ENCODE measurements at places on chromosomes 3 and 15.
A peak's percentile ranks its signal among the peaks of the same experiment; 100 is the strongest.

- no peak for DNase-seq
These were observed 268.5 kb downstream of the SQOR start for GRCh38 chr15:45903283-45903682.

DNA sequence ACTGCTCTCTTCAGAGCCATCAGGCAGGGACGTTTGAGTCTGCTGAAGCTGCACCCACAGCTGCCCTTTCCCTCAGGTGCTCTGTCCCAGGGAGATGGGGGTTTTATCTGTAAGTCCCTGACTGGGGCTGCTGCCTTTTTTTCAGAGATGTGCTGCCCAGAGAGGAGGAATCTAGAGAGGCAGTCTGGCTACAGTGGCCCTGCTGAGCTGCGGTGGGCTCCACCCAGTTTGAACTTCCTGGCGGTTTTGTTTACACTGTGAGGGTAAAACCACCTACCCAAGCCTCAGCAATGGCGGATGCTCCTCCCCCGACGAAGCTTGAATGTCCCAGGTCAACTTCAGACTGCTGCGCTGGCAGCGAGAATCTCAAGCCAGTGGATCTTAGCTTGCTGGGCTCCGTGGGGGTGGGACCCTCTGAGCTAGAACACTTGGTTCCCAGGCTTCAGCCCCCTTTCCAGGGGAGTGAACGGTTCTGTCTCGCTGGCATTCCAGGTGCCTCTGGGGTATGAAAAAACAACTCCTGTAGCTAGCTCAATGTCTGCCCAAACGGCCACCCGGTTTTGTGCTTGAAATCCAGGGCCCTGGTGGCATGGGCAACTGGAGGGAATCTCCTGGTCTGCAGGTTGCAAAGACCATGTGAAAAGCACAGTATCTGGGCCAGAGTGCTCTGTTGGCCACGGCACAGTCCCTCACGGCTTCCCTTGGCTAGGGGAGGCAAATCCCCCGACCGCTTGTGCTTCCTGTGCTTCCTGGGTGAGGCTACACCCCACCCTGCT lies 21.1 kb upstream of the ST6GAL1 start:
- DNase-seq: no peak

- DNase-seq: no peak
These were observed 31.9 kb downstream of the PCCB start for GRCh38 chr3:136281966-136282520.

GRCh38 chr15:88987591-88987933 lies 74.4 kb upstream of the MFGE8 start:
- no peak for DNase-seq

GRCh38 chr15:60590935-60591495 lies 112.1 kb upstream of the ICE2 start:
- DNase-seq: peak; percentile 24

DNA sequence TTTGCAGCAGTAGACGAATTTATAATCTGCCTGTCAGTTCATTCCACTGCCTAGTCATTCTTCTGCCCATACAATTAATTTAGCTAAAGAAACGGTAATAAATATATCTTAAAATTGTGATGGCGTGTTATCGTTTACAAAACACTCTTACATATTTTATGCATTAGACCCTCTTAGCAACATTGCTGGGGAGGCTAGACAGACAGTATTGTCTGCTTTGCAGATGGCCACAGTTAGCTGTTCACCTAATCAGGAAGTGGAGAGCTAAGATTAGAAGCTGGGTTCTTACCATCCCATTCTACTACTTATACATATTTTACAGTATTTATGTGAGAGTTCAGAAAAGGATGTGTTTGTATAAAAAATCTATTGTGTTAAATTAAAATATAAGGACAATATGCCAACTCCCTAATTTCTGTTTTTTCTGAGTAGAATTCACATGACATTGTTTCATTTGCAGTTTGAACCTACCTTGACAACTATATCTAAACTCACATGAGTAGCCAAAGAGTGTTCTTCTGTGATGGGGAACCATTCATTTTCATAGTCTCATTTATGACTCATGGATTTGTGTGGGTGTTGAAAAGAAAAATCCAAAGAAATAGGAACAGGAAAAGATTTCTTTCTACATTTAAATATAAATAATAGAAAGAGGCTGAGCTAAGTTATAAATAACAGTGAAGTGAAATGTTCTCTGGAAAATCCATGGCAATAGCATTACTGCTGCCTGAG lies 41.7 kb upstream of the C3orf80 start:
- DNase-seq: peak; percentile 74

- DNase-seq: peak; percentile 95
These were observed 10.5 kb downstream of the ISG20 start for GRCh38 chr15:88649286-88649733.

- no peak for DNase-seq
These were observed 241.8 kb downstream of the ADAMTS17 start for GRCh38 chr15:100099976-100100375.

GRCh38 chr15:59140422-59141226 lies 35.7 kb downstream of the CCNB2 start:
- DNase-seq: no peak

- DNase-seq: peak; percentile 83
These were observed 315.1 kb upstream of the CBLB start for GRCh38 chr3:106183762-106184391.

DNA sequence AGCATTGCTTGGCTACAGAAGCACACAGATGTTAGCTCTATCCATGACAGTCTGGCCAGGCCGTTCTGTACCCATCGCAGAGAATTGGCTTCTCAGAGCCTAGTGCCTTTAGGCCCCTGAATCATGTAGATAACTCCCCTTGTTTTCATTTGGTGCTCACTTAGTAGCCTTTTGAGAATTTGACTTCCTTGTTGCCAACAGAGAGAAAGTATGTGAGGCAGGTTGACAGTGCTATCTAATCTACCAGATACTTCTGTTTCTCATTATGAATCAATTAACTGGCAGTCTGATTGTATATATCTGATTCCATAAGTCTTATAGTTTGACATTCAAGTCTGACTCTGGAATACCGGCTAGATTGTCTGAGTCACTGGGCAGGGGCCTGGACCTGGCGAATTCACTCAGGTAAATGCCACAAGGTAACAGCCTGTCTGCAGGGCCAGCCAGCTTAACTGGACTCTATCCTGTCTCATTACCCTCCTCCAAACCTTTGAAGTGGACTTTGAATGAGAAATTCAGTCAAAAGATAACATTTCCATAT lies 160.2 kb downstream of the GHSR start:
- DNase-seq: no peak

- no peak for DNase-seq
These were observed 22.6 kb downstream of the TGFBR2 start for GRCh38 chr3:30628901-30629590.

DNA sequence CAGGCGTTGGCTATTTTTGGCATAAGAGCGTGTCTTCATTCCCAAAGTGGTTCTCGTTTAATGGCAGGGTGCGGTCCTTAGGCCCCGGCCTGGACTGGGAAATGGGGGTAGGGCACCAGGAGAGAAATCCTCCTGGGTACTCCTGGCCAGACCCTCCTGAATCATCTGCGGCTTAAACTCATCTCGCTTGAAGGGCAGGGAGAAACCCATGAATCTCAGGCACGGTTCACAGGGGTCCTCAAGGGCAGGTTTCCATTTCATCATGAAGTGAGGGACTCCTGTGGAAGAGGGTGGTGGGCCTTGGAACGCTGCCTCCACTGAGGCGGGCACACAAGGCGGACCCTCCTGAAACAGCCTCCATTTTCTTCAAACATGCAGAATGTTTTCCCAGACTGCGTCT lies 48.4 kb downstream of the KLF13 start:
- no peak for DNase-seq

DNA sequence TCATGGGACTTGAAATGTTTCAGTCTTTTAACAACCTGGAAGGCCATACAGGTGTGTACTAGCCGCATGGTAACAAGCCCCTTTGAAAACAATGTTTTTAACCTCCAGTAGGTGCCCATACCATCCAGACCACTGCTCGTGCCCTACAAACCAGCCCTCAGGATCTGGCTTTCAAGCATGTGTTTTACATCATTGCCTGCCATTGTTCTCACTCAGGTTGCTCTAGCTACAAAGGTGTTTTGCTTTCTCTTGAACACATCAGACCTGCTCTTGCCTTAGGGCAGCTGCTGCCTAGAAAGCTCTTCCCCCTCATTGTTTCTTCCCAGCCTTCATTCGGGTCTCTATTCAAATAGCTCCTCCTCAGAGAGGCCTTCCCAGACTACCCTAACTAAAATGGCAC lies 32.3 kb upstream of the MAP3K13 start:
- no peak for DNase-seq

GRCh38 chr3:140972833-140973232 lies 31.2 kb downstream of the SLC25A36 start:
- peak; percentile 8 for DNase-seq

DNA sequence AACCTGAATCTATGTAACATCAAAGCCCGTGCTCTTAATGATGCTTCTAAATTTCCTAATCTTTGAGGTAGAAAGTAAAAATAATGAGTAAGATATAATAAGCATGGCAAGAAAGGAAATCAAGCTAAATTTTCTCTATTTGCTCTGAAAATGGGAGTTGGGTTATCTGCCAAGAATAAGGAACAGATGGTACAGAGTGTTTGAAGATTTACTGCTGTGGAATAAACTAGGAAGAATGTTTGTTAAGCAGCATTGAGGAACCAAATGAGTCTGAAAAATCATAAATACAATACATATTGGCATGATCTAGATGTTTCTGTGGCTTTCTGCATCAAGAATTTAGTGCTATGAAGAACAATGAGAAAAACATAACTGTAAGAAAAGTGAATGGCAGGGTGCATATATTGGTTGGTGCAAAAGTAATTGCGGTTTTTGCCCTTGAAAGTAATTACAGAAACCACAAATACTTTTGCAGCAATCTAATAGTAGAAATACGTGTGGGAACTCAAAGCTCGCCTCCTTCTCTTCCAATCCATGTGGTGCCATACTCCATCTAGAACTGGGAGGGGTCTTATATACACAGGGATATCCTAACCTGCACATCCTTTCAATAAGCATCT lies 87.6 kb downstream of the SUCNR1 start:
- DNase-seq: peak; percentile 23

GRCh38 chr3:30684356-30684755 lies 78.0 kb downstream of the TGFBR2 start:
- DNase-seq: no peak

- no peak for DNase-seq
These were observed 36.0 kb downstream of the USF3 start for GRCh38 chr3:113660458-113660857.

DNA sequence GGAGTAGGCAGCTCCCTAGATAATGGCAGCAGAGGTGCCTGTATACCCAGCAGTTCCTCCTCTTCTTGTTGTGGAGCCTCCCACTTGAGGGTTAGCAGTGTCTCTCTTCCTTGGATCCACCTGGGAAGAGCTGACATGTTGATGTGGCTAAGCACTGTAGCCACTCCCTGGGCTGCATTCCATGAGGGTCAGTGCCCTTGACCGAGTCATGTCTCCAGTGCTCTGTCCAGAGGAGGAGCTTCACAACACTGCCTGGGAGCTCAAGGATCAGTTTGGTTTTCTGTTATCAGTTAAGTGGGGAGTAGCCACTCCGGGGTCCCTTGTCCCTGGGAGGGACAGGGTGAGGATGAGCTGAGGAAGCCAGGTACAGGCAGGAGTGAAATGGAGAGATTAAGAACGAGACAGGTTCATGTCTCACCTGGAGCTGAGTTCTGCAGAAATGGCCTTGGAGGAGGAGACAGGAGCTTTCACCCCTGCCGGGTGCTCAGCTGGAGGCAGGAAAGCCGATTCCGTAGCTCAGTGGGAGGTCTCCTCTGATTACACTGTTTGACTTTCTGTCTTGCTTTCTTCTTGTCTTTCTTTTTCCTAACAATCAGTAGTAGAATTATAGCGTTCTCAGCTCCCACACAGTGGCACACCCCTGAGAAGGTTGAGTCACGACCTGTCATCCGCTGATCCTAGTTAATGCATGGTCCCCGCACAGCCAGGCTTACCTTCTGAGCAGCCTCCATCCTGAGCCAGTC lies 57.9 kb upstream of the SEC22A start:
- no peak for DNase-seq

GRCh38 chr3:10757821-10758130 lies 58.3 kb upstream of the SLC6A11 start:
- no peak for DNase-seq

- peak; percentile 83 for DNase-seq
These were observed 99.0 kb upstream of the LIPC start for GRCh38 chr15:58332676-58333400.

DNA sequence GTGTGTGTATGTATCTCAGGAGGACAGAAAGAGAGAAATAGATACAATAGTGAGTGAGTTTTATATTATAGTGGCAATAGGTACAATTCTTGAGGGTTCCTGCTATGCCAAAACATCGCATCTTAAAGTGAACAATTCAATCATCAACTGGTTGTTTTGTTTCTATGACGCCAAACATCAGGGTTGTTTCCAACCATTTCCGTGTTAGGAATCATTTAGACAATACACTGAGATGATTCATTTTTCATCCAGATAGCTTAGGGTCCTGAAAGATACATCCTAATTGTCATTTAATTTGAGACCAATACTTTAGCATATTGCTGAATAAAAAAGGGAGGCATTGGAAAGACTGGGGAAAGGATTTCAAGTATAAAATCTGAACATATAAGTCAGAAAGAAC lies 472.2 kb downstream of the MCTP2 start:
- no peak for DNase-seq

DNA sequence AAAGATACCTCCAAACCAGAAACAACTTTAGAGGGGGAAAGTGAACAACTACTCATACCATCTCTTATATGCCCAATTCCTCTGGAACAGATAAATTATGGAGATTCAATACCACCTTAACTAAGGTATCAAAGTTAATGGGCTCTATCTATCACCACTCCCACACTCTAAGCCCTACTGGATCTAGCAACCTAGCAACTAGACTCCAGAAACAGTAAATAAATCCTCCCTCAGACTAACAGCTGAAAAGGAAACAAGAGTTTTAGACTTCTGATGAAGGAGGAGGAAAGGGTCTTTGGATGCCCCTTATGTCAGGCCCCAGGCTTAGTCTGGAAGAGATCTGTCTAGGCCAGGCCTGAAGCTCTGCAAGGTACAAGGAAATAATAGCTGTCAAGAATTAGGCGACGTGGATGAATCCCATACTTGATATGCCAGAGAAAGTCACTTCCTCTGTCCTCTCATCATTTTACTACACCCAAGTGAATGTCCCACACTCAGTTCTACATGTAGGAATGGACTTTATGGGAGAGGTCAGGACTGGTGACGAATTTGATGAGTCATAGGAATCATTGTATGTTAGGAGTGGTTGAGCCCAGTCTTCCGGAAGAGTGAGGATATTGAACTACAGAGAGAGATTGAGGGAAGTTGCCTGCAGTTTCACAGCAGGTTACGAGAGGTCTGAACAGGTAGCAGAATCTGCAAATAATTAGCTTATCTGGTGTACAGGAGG lies 113.8 kb downstream of the AKAP13 start:
- peak; percentile 66 for DNase-seq

Measured in fibroblast of skin of right quadriceps (primary cell).